ENCODE measurements at places on chromosomes 4 and X.

GRCh38 chr4:114941503-114941902, 171.9 kb downstream of the NDST4 start:
- no peak for DNase-seq

DNA sequence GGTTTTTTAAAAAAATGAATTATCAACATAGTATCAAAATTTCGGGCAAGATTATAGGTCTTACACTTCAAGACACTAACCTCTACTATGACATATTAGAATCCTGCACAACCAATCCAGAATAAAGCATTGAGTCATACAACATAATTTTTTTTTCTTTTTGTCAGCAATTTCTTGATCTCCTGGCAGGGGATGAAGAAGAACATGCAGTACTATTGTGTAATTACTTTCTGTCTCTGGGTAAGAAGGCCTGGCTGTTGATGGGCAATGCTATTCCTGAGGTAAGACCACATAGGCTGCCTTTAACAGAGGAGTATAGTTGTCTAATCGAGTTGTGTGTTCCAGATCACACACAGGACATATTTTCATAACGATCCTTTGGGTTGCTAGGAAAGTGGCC, 67.5 kb downstream of the FBXL5 start:
- DNase-seq, result no peak

DNA sequence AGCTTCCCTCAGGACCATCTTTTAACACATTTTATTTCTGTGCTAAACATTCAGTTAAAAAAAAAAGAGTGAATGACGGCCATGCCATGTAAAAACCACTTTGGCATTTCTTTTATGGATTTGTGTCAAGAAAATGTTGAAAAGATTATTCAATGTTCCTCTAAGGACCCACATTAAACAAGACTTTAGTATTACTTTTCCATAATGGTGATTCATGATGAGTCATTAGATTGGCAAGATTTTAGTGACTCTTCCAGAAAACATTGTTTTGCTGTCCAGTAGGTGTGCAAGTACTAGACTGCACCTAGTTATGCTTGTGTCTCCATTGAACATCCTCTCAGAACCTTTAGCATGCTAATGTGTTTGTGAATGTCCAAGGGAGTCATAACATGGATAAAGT, 748.6 kb downstream of the STPG2 start:
- no peak for DNase-seq

DNA sequence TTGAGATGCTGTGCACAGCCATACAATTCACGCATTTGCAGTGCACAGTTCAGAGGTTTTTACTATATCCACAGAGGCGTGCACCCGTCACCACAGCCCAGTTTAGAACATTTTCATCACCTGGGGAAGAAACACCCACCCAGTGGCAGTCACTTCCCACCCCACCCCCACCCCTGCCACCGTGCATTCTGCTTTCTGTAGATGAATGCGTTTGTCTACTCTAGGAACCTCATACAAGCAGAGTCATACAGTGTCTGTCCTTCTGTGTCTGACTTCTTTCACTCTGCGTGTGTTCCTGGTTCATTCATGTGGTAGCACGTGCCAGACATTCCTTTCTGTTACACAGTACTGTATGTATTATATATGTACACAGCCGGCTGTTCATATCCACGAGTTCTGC, 122.8 kb downstream of the TBL1X start:
- DNase-seq, result no peak

DNA sequence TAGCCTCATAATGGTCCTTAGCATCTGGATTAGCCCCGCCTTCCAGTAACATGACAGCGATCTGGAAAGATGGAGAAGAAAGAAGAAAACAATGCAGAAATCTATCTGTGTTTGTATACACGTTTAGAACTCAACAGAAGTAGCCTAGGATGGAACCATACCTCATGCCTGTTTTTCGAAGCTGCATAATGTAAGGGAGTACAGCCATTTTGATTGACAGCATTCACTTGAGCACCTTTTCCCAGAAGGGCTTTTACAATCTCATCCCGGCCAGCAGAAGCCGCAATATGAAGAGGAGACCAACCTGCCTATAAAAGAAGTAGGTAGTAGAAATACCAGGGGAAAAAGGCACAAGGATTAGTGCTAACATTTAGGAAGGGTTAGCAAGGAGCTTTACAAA, 3.5 kb downstream of the PSMD10 start:
- no peak for DNase-seq

GRCh38 chr4:36010397-36010929, 233.9 kb downstream of the ARAP2 start:
- DNase-seq, result no peak

DNA sequence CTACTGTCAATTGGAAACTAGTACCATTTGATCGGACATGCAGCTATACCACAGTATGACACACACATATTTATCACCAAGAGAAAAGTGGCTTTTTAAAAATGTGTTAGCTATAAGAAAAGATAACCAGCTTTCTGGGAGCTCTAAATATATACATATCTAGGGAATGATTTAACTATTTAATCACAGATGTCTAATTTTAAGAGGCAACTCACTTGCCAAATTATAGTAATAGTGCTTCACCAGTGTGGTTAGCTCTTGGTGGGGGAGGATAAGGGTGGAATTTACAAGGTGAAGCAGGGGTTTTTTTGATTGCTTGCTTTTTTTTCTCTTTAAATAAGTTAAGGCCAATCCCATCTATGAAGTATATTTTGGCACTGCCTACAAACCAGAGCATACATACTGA, 547.7 kb upstream of the DIPK2B start:
- DNase-seq, result no peak

GRCh38 chrX:54423161-54423888, 16.9 kb upstream of the TSR2 start:
- no peak for DNase-seq

- no peak for DNase-seq
These were observed 381.4 kb downstream of the BCOR start for GRCh38 chrX:39716401-39716800.

DNA sequence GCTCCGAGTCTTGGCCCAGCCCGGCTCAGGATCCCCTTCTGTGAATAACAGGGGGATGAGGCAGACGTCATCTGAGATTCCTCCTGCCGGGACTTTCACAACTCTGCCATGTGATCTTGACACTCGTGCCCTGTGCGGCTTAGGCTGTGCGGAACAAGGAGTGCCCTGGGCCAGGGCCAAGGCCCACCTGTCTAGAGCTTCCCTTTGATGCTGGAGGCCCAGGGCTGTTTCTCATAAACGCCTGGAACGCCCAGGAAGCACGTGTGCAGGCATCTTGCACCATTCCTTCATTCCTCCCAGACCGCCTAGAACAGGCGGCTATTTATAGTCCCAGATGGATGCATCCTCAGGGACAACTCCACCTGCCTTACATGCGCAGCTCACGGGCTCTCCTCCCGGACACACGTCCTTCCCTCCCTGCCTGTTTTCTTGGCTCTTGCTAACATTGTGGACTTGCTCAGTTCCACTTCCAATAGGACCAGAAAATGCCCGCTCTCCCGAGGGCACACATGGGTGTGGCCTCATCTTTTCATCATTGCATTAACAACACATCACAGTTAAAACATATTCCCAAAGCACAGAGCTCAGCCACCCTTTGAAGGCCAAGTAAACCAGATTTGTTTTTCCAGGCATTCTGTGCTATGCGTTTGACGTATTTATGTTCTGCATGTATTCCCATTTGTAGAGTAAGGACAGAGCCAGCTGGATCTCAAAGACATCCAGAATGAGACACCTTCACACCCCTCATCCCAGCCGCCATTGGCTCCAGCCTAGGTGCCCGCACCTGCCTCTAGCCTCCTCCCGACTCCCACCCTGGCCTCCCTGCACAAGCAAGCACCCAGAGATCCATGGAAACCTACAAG, 57.2 kb downstream of the ABLIM2 start:
- no peak for DNase-seq

DNA sequence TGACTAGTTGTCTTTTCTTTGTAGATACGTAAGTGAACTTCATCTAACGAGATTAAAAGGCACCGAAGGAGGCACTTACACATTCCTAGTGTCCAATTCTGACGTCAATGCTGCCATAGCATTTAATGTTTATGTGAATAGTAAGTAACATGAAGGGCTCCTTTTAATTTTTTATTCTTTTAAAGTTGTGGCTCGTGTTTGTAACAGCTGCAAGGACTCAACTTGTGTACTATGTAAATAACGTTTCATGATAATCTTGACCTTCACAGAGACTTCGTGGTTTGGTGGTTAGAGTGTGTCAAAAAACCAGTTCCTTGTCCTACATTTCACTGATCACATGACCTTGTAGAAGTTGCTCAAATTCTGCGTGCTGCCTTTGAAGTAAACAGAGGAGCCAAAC, 51.6 kb downstream of the KIT start:
- no peak for DNase-seq
